Stimulated activated CD8-positive, alpha-beta memory T cell treated with anti-CD3 and anti-CD28 coated beads, Interleukin-15, amount 100 ng/mL, for 4 hours (primary cell): ENCODE measurements at places on chromosomes 2 and 18.

GRCh38 chr2:142714600-142714999 is 162.9 kb upstream of the KYNU start:
- DNase-seq = no peak

DNA sequence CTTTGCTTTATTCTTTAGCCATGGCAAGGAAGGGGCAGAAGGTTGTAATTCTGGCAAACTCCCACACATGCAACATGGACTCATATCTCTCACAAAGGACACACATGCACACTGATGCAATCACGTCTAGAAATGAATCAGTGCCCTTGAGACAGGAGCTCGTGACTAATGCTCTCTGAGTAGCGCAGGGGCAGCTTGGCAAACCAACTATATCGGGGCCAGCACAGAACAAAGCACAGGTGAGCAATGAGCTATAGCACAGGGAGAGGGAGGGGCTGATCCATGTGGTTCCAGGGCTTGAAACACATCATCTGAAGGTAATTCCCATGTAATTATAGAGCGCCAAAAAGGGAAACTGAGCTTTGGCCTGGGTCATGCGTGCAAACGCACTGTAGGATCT is 165.2 kb upstream of the KLF7 start:
- DNase-seq = no peak

- DNase-seq = no peak
Measured at GRCh38 chr18:43719267-43719795, 442.0 kb upstream of the SYT4 start.

- no peak for DNase-seq
Measured at GRCh38 chr18:45672637-45673036, 51.3 kb upstream of the SLC14A1 start.

GRCh38 chr2:215397632-215398341 is 38.1 kb downstream of the FN1 start:
- no peak for DNase-seq

- no peak for DNase-seq
Measured at GRCh38 chr2:7792031-7792651, 874.9 kb downstream of the RNF144A start.

- no peak for DNase-seq
Measured at GRCh38 chr2:31764169-31764568, 183.4 kb upstream of the SRD5A2 start.

GRCh38 chr2:105103481-105103880 is 65.6 kb downstream of the MRPS9 start:
- no peak for DNase-seq

DNA sequence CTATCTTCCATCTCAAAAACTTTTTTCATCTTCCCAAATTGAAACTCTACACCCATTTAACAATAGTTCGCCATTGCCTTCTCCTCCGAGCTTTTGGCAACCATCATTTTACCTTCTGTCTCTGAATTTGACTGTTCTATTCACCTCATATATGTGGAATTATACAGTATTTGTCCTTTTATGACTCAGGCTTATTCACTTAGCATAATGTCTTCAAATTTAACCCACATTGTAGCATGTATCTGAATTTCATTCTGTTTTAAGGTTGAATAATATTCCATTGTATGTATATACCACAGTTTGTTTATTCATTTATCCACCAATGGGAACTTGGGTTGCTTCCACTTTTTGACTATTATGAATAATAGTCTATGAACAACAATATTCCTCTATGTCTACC is 233.9 kb downstream of the GPD2 start:
- no peak for DNase-seq

DNA sequence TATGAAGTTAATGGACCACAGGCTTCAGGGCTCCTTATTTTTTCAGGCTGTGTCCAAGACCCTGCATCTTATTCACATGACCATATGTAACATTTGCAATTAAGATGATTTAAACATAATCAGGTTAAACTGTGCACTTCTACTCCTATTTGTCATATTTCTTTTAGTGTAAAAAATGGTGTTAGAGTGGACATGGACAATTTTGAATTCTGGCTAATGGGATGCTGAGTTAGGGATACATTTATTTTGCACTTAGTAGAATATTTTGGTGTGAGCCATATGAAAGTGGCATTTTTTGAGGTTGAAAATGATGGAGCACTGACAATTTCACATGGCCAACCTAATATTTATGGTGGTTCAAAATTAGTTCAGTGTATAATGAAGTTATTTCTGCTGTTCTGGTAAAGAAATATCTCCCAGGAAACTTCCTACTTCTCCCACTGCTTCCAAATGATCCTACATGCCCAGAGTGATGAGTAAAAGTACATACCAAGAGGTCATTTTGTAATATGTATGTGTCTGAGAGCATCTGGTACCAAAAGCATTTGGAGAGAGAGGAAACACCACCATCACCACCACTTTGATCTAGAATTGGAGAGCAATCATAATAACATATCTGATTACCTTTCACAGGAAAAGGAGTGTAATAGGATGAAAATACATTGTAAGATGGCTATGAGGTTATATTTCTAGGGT is 36.0 kb downstream of the GULP1 start:
- DNase-seq = no peak

- no peak for DNase-seq
Measured at GRCh38 chr18:5506174-5506573, 37.6 kb downstream of the EPB41L3 start.

GRCh38 chr2:70596739-70597138 is 43.1 kb upstream of the TGFA start:
- DNase-seq = no peak

GRCh38 chr18:80105369-80106167 is 3.5 kb upstream of the ADNP2 start:
- DNase-seq = no peak

GRCh38 chr2:55111570-55112228 is 61.4 kb upstream of the RTN4 start:
- DNase-seq = no peak
